Stimulated activated CD4-positive, alpha-beta T cell treated with anti-CD3 and anti-CD28 coated beads, Interleukin-1b, Interleukin-23, amount 100 ng/mL, for 24 hours (primary cell): ENCODE measurements at places on chromosomes 5 and 9.

- no peak for DNase-seq
Observed at GRCh38 chr5:2742921-2743679, 8.4 kb downstream of the IRX2 start.

GRCh38 chr5:10750909-10751308 lies 10.1 kb downstream of the DAP start:
- no peak for DNase-seq

DNA sequence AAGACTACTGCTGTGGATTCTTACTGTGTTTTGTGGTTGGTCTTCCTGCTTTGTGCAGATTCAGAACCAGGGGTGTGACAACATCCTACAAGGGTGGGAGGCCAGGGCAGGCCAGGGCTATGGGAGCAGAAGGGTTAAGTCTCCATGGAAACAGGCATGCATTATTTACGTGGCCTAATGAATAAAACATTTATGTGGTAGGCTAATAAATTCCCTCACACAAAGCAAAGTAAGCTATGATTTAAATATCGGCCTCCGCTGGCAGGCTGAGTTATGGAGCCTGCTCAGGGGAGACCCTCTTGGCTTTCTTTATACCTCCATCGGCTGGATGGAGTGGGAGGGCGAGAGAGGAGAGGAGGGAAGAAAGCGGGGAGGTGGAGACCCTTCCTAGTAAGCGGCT lies 230.3 kb upstream of the MVB12B start:
- DNase-seq: no peak

DNA sequence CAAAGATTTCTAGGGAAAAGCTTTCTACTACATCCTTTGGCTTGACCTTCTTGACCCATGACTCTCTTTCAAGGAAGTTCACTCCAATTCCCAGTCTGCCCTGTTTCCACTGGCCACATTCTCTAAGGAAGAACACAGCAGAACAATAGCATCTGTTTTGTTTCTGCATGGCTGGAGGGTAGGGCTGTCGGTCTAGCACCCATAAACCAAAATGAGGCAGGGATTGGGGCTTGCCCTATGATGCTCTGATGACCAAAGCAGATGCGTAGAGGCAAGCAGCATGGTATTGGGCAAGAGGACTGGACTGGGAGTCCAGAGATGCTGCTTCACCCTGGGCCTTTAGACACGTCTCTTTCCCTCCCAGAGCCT lies 24.1 kb downstream of the GOLGA2 start:
- DNase-seq: no peak

DNA sequence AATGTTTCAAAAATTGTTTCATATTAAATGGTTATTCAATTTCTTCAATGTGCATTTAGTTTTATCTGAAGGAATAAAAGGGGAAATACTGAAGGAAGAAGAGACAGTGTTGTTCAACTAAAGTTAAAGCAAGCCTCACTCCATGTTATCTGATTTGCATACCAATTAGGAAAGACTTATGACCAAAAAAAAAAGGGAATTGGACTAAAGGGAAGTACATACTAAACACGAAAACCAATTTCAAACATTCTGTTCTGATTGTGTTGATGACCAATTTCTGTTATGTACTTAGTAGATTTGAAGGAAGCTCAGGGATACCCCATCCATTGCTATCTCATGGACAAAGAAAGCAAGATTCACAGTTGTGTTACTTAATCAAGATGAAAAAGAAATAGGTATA lies 4.9 kb upstream of the GAPT start:
- DNase-seq: no peak

DNA sequence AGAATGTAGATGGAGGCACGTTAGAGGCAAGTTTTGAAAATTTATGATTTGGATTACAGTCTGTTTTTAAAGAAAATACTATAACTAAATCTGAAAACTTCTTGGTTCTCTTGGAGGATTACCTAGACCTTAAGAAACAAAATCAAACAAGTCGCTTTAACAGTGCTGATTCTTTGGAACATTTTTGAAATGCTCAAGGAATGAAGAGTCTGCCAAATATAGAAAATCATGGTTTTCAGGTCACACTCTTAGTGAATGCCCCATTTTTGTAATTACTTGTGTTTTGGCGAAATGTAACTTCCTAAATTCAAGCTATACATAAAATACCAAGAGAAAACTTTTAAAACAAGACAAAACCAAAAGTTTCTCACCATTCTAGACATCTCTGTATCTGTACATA lies 93.2 kb downstream of the EQTN start:
- no peak for DNase-seq

DNA sequence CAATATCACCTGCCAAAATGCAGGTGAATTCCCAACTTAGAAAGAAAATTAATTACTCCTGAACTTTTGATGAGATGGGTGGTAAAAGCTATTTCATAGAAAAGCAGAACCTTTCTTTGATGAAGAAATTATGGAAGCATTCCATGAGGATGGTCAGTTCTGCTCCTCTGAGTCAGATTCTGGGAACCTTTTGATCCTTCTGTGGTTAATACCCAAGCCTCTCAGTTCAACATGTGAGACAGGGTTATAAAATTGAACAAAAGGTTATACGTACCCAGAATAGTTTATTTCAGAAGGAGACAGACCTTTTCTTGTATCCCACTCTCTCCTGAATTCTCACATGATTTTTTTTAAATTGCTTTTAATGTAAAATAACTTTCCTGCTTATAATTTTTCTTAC lies 767.6 kb upstream of the ADAMTS16 start:
- DNase-seq: no peak

GRCh38 chr9:126877418-126877817 lies 17.0 kb downstream of the ZBTB34 start:
- DNase-seq: no peak

- DNase-seq: no peak
Observed at GRCh38 chr9:37032713-37033112, 1.4 kb downstream of the PAX5 start.
